ENCODE measurements at places on chromosomes 16 and 17.

GRCh38 chr17:78263063-78263735, 31.8 kb downstream of the TMEM235 start:
- no peak for DNase-seq

DNA sequence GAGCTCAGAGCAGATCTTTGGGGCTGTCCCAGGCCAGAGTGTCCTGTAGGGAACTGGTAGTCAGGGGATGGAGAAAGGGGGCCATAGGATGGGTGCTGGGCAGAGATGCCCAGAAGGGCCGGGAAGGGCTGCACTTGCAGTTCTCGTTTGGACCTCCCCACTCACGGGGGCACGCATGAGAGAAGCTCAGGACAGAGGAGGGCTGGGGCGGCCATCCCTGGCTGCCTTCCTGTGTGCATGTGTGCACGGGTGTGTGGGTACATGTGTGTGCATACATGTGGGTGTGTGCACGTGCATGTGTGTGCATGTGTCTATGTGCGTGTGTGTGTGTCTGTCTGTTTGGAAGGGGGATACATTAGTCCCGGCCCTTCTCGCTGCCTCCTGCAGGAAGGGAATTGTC, 73.3 kb downstream of the COG7 start:
- no peak for DNase-seq

GRCh38 chr16:83031524-83031923, 404.8 kb downstream of the CDH13 start:
- DNase-seq = no peak

- no peak for DNase-seq
Observed at GRCh38 chr17:21513012-21513570, 136.9 kb downstream of the KCNJ12 start.

- DNase-seq = no peak
Observed at GRCh38 chr17:13323990-13324389, 277.7 kb downstream of the HS3ST3A1 start.

DNA sequence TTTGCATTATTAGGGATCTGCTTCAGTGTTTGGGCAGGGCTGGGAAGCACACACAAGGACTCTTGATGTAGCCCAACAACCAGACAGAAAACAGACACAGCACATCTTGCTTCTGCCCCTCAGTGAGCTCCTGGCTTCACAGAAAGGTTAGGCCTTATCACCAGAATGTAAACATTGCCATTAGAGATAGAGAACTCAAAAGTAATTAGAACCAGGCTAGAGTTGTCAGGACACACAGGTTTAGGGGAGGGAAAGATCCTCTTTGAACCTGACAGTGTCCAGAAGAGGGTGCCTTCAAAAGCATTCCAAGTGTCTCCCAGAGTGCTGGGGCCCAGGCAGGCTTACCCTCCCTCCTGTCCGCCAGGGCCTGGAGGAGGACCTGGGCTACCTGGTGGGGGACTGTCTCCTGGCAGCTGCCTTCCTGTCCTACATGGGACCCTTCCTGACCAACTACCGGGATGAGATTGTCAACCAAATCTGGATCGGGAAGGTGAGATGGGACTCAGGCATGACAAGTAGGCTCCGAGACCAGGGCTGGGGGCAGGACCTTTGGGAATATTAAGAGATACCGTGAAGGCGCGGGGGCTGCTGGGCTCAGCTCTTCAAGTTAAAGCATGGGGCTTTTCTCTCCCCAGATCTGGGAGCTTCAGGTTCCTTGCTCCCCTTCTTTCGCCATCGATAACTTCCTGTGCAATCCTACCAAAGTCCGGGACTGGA, 16.9 kb upstream of the KDM6B start:
- DNase-seq = no peak

DNA sequence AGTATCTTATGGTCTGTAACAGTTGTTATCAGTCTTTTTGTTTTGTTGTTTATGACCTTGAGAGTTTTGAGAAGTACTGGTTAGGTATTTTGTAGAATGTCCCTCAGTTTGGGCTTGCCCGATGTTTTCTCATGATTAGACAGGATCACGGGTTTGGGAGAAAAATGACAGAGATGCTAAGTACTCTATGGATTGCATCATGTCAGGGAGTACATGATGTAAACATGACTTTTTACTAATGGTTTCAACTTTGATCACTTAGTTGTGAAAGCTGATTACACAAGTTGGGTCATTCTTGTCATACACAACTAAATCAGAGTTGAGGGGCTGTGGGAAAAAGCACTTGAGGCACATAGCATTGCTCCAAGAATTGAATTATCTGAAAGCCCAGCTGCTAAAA, 94.7 kb upstream of the SIAH1 start:
- DNase-seq = no peak

DNA sequence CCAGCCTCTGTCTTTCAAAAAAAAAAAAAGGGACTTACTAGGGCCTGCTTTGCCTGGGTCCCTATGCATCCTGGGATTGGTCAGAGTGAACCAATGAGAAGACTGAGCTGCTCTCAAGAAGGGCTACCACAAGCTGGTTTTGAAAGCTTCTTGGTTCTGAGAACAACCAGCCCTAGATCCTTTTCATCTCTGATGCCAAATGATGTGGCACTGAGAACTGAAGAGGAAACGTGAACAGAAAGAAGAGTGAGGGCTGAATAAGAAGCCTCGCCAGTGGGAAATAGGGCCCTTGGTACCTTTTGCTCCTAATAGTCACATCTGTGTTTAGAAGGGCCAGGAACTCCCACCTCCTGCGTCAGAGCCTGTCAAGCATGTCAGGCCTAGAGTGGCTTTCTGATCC, 10.7 kb downstream of the TACO1 start:
- DNase-seq = no peak

- DNase-seq = no peak
Observed at GRCh38 chr16:29985271-29985811, 10.1 kb downstream of the HIRIP3 start.

GRCh38 chr17:60914078-60914477, 236.4 kb downstream of the BCAS3 start:
- no peak for DNase-seq

GRCh38 chr17:44144966-44145739, 3.4 kb downstream of the HROB start:
- no peak for DNase-seq

DNA sequence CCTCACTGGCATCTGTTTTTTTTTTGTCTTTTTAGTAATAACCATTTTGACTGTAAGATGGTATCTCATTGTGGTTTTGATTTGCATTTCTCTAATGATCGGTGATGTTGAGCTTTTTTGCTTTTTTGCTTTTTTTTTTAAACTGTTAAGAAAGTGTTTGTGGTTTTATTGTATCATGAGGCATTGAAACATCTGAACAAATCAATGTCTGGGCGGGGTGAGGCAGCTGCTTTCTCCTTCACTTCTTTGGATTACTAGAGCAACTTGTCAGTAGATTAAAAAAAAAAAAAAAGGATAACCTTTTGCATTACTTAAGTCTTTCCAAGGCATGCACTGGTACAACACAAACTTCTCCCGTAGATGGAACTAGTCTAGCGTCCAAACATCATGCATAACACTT, 191.7 kb downstream of the CEP112 start:
- no peak for DNase-seq

GRCh38 chr17:76383546-76384221, 725 bp upstream of the SPHK1 start:
- DNase-seq = no peak

- DNase-seq = peak; percentile 62
Observed at GRCh38 chr16:90077757-90078578, 837 bp upstream of the PRDM7 start.

DNA sequence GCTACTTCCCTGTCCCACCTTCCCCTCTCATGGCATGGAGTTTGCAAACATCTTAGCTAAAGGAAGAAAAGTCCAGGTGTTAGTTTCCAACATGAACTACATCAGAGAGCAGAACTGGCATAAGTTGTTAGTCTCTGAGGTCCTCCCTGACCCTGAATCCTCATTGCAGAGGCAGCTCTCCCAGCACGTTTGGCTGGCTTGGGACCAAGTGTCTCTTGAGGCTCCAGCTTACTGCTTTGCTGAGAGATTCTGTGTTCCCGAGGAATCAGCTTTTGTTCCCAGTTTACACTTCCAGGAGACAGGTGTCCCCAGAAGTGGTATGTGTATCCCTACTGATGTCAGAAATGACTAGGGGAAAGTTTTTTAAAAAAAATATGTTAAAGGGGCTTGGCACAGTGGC, 14.7 kb downstream of the DNAH9 start:
- no peak for DNase-seq

GRCh38 chr16:49757559-49758069, 98.3 kb downstream of the ZNF423 start:
- no peak for DNase-seq

- no peak for DNase-seq
Observed at GRCh38 chr16:75273054-75273925, 21.9 kb upstream of the BCAR1 start.

GRCh38 chr17:59876107-59876506, 16.6 kb downstream of the TUBD1 start:
- DNase-seq = no peak

DNA sequence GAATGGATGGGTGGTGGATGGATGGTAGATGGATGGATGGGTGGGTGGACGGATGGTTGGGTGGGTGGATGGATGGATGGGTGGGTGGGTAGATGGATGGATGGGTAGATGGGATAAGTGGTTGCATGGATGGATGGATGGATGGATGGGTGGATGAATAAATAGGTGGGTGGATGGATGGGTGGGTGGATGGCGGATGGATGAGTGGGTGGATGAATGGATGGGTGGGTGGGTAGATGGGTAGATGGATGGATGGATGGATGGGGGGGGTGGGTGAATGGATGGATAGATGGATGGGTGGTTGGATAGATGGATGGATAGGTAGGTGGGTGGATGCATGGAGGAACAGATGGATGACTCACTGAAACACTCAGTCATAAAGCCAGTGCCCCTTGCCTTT, 51.0 kb upstream of the FASN start:
- DNase-seq = no peak

DNA sequence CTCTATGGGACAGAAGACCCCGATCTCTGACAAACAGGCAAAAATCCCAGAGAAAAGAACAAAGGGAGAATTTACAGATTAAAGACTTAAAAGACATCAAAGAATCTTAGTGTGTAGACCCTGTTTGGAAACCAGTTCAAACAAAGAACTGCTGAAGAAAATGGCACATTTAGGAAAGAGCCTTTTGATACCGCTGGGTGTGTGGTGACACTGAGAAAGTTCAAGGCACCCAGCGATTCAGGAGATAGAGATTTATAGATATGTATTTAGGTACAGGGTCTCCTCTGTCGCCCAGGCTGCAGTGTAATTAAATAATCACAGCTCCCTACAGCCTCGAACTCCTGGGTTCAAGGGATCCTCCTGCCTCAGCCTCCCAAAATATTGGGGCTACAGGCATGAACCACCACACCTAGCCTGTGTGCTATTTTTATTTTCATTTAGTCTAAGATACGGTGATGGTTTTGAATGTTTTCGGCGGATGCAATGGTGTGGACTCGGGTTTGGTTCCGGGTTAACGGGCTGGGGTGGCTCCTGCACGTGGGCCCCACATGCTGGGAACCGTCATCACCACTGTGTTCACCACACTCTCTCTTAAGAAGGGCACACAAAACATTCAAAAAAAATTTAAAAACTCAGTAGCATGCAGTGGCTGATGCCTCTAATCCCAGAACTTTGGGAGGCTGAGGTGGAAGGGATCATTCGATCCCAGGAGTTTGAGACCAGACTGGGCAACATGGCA, 114.0 kb downstream of the ZNF778 start:
- no peak for DNase-seq

DNA sequence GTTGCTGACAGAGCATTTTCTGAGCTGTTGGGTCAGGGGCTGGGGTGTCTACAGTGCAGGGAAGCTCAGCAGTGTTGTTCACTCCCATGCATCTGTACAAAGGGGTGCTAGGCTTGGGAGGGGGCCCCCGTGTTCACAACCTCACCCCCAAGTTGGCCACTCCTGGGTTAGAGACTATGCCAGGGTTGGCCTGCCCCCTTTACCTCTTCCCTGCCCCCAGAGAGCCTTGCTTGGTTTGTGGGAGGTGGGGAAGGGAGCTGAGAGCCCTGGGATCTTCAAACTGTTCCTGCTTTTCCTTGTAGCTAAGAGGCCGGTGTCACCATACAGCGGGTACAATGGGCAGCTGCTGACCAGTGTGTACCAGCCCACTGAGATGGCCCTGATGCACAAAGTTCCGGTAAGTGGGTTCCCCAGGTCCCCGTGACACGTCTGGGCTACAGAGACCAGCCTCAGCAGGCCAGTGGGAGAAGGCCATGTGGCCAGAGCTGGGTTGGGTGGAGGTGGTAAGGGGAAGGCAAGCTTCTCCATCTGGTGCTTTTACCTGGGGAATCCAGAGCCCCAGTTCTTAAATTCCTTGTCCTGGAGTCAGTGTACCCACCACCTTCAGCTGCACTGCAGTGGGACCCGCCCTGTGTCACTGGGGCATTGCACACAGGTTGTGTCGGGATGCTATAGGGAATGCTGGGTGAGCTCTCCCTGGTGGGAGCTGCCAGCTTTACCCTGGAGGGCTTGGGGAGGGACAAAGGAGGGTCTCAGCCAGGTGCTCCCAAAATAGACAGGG, 11.8 kb downstream of the GPRC5C start:
- DNase-seq = no peak

- DNase-seq = peak; percentile 5
Observed at GRCh38 chr16:5062790-5063765, 2.7 kb downstream of the C16orf89 start.

DNA sequence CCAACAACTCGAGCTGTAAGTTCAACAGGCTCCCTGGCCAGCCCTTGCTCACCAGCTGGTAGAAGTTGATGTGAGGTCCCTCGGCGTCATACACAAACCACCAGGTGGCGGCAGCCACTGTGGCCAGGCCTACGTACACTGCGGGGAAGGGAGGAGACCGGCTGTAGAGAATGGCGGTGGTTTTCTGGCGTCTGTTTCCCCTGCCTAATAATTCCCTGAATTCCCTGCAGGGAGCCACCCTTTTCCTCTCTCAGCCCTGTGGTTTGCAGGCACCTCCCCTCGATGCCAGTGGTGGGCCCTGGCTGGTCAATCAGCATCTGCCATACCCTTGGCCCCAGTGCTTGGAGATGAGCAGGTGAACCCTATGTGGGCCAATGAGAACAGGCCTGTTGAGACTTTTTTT, 18.9 kb upstream of the P2RX1 start:
- DNase-seq = no peak

DNA sequence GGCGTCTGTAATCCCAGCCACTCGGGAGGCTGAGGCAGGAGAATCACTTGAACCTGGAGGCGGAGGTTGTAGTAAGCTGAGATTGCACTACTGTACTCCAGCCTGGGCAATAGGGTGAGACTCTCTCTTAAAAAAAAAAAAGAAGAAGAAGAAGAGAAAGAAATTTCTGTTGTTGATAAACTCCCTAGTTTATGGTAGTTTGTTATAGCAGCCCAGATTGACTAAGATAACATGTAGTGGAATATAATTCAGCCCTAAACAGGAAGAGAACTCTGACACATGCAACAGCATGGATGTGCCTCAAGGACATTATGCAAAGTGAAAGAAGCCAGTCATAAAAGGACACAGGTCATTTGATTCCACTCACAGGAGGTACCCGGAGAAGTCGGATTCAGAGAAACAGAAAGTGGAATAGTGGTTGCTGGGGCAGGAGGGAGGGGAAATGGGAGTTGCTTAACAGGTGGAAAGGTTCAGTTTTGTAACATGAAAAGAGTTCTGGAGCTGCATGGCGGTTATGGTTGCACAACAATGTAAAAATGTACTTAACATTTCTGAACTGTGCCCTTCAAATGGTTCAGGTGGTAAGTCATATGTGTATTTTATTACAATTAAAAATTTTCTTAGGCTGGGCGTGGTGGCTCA, 26.0 kb upstream of the PRM1 start:
- no peak for DNase-seq

- no peak for DNase-seq
Observed at GRCh38 chr16:66293207-66293735, 73.2 kb upstream of the CDH5 start.

GRCh38 chr16:83929811-83930555, 23.1 kb upstream of the OSGIN1 start:
- no peak for DNase-seq

GRCh38 chr17:81910840-81911276, 341 bp downstream of the PCYT2 start:
- no peak for DNase-seq
